Lung (tissue), 17 donors: ENCODE measurements at places on chromosomes 5 and 9.
A peak's percentile ranks its signal among the peaks of the same experiment; 100 is the strongest.

DNA sequence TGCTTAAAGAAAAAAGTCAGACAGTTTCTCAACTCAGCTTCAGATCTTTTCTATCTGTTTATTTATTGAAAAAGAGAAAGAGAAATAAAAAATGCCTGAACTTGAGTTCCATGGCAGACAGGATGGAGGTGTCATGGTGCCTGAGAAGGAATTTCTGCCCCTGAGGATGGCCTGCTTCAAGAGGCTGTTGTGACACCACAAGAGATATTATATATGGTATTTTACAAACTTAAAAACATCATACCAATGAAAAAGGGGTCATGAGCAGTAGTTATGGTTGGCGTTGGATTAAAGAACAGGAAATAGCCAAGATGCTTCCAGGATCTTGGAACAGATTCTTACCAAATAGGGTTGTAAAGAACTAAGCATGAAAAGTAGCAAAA is 344.6 kb downstream of the GLIS3 start:
- peak; percentile 58 for DNase-seq

DNA sequence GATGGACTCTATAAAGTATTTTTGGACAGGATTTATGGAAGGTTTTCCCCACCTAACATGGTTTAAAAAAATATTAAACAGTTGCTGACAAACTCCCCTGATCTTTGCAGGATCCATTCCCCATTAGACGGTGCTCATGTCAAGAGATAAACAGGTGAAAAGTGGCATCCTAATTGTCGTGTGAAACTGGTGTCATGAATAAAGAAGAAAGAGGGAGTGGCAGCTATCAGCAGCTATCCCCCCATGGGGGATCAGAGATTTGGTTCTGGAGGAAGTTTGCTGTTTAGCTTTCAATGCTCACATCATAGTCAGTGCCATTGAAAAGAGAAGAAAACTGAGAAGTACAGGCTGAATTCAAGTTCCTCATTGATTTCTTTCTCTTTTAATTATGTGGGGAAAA is 329.3 kb upstream of the BRINP1 start:
- DNase-seq = no peak

- no peak for DNase-seq
These were observed 45.7 kb downstream of the TGFBR1 start for GRCh38 chr9:99150451-99151171.

DNA sequence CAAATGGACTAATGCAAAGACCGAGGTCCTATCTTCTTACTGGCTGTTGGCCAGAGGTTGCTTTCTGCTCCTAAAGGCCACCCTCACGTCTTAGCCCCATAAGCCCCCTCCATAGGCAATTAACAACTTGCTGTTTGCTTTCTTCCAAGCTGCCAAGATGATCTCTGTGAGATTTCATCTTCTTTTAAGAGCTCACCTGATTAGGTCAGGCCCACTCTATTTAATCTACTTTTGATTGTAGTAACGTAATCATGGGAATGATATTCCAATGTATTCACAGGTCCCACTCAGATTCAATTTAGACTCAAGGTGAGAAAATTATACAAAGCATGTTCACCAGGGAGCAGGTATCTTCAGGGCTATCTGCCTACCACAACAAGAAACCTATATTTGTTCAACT is 84.4 kb upstream of the RAD23B start:
- no peak for DNase-seq

GRCh38 chr5:83516377-83516776 is 44.8 kb downstream of the VCAN start:
- peak; percentile 38 for DNase-seq

DNA sequence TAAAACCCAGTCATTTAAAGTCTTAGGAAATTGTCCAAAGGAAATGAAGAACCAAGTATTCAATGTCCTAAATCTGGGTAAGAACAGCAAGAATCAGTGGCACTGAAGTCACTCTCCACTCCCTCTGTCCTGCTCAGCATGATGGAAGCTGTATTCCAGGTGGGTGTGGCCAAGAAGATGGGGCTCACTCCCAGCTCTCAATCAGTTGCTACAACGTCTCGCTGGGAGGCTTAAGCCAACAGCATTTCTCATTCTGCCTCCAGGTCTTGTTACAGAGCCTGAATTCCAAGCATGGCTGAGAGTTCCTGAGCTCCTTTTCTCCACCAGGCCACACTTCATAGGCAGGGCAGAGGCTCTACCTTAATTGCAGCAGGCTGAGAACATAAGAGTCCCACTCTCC is 41.2 kb upstream of the TRIO start:
- DNase-seq = no peak

DNA sequence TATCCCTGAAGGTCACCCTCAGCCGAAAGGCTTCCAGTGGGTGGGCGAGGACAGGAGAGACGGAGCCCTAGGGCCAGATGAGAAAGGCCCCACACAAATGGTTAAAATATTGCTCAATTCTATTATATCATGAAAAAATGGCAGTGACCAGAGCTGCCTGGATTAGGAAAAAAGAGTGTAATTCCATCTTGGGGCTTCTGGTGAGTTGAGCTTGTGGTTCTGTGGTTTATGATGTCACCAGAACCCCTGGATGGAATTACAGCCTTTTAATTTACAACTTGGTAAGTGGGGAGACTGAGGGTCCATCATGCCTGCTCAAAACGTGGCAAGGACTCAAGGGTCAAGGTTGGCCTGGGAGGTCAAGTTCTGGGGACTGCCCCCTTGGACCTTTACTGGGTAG is 55.5 kb upstream of the STC2 start:
- no peak for DNase-seq

DNA sequence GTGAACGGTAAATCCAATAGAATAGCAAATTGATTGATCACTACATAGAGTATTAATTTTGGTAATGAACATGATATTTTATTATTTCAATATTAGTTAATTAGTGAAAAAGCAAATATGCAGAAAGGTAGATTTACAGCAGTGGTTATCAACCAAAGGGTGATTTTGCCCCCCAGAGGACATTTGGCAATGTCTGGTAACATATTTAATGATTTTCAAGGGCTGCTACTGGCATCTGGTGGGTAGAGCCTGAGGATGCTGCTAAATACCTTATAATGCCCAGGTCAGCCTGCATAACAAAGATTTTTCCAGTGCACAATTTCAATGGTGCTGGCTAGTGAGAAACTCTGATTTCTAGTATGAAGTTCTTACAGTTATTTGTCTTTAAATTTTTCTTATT is 1313.7 kb downstream of the PTPRD start:
- no peak for DNase-seq

DNA sequence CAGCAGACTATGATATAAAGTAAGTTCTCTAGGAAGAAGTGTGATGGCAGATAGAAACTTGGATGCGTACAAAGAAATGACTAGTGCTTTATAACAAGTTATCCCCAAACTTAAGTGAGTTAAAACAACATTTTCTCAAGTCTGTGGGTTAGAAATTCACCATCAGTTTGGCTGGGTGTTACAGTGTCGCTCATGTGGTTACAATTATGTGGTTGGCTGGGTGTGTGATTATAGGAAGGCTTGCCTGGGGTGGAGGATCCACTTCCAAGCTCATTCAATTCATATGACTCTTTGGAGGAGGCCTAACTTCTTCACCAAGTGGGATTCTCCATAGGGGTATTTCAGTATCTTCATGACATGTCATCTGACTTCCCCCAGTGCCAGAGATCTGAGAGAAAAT is 10.3 kb upstream of the C9orf40 start:
- no peak for DNase-seq

- DNase-seq = no peak
These were observed 143.1 kb downstream of the TTC39B start for GRCh38 chr9:15163931-15164330.

DNA sequence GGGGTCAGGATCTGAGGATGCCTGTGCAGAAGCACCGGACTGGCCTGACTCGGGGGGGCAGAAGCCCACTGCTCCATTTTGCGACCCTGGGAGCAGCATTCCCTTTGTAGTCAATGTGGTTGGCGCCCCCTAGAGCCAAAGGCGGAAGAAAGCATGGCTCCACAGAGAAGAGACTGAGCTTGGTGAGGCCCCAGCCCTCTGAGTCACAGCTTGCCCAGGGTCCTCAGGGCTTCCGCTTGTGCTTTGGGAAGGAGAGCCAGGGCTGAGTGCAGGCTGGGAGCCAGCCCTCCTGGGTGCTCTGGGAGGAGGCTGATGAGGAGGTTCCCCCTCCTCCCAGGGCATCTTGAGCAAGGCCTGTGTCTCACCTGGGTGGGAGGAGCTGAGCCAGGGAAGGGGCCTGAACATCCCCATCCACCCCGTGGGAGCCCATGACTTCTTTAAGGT is 5.5 kb upstream of the AQP3 start:
- DNase-seq = peak; percentile 69
